ENCODE measurements at places on chromosomes 6 and 20. TPM values are rescaled to one million over a fixed set of nuclear protein-coding genes. Genes with fewer than 3 reads are reported as not detected.

PTCHD4 gene
- not detected for polyA plus RNA-seq

PTCRA gene
- not detected for polyA plus RNA-seq

SAMD5 gene
- polyA plus RNA-seq, result not detected

CLPSL1 gene
- polyA plus RNA-seq, result not detected

CALHM4 gene
- not detected for polyA plus RNA-seq

HSPA12B gene
- polyA plus RNA-seq, result not detected

OR2H2 gene
- polyA plus RNA-seq, result not detected

FAM210B gene
- 15.8 TPM for polyA plus RNA-seq

THBD gene
- polyA plus RNA-seq, result 0.26 TPM

ENPP5 gene
- 36.1 TPM for polyA plus RNA-seq

EEF1A2 gene
- not detected for polyA plus RNA-seq

NOL4L gene
- 9.6 TPM for polyA plus RNA-seq

CDH26 gene
- not detected for polyA plus RNA-seq

SIRPD gene
- polyA plus RNA-seq, result not detected

GTSF1L gene
- polyA plus RNA-seq, result not detected

C6orf52 gene
- not detected for polyA plus RNA-seq

SPTLC3 gene
- polyA plus RNA-seq, result 6.0 TPM

CSTF1 gene
- 30.6 TPM for polyA plus RNA-seq

CPXM1 gene
- 1.2 TPM for polyA plus RNA-seq

All from immature natural killer cell (primary cell).